ENCODE measurements at places on chromosomes 5 and 9. TPM values are rescaled to one million over a fixed set of nuclear protein-coding genes. Genes with fewer than 3 reads are reported as not detected.

DNA sequence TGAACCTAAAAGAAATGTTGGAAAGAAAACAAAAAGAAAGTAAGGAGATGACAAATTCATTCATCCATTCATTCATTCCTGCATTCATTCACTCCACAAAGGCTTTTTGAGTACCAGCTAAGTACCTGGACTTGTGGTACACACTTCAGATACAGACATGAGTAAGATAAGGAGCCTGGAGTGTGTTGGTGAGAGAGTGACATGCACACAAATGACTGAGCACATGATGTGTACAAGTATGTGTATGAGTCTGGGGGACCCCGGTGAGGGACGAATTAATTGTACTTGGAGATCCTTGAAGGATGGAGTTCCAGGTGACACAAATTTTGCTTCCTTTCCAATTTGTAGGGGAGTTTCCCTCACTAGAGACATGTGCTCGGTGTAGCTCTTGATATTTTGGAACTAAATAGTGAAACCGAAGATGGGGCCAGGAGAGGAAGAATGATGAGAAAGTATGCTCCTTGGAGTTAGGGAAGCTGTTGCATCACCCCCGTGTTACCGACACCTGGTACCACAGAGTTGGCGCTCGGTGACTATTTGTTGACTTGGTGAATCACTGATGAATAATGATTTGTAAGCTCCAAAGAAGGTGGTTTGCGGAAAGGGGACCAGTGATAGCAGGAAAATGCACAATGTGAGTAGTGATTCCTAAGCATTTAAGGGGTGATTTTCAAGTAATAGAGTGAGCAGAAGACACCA, 509.8 kb downstream of the CCDC171 start:
- no peak for DNase-seq

Gene IQGAP2
- 20.7 TPM for total RNA-seq

GRCh38 chr9:93681269-93682154, 105.1 kb downstream of the PHF2 start:
- no peak for DNase-seq

Gene OGN
- 15.1 TPM for total RNA-seq

GRCh38 chr5:146425023-146425422, 22.1 kb upstream of the TCERG1 start:
- no peak for DNase-seq

- no peak for DNase-seq
These were observed 1.0 kb upstream of the UBAP1 start for GRCh38 chr9:34177593-34178435.

- no peak for DNase-seq
These were observed 125.1 kb downstream of the GAS1 start for GRCh38 chr9:86822006-86822801.

DNA sequence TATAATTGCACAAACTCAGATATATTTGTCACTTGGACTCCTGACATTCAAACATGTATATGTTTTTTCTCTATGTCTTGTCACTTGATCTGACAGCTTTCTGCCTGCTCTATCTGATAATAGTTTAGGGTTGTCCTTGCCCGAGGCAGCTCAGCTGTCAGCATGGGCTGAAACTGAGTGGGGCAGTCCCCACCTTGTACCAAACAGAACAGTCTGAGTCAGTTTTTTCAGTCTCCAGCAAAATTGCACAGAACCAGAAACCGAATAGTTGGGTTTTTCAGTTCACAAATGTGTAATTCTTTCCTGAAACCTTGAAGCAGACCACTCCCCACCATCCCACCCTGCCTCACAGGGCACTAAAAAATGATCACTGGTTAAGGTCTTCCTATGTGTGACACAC, 9.5 kb upstream of the HAND1 start:
- no peak for DNase-seq

Gene ISOC1
- 19.0 TPM for total RNA-seq

DNA sequence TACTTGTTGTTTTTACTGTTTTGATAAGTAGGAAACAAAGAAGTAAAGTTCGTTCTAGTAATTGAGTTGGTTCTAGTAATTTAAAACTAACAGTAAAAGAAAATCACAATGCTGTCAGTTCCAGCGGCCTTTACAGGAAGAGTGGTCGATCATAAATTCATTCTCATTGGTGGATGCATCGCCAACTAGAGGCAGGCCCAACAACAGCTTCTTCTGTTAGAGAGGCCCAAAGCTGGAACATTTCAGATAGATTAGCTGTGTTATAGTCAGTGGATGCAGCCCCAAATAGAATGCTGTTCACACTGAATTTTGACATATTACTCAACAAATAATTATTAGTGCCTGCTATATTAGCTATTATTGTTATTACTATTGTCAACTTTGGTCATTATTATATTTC, 80.8 kb downstream of the ARRDC3 start:
- DNase-seq, result no peak

Gene HAUS6
- total RNA-seq, result 32.8 TPM

- DNase-seq, result no peak
These were observed 160.1 kb downstream of the ACER2 start for GRCh38 chr9:19568946-19569345.

DNA sequence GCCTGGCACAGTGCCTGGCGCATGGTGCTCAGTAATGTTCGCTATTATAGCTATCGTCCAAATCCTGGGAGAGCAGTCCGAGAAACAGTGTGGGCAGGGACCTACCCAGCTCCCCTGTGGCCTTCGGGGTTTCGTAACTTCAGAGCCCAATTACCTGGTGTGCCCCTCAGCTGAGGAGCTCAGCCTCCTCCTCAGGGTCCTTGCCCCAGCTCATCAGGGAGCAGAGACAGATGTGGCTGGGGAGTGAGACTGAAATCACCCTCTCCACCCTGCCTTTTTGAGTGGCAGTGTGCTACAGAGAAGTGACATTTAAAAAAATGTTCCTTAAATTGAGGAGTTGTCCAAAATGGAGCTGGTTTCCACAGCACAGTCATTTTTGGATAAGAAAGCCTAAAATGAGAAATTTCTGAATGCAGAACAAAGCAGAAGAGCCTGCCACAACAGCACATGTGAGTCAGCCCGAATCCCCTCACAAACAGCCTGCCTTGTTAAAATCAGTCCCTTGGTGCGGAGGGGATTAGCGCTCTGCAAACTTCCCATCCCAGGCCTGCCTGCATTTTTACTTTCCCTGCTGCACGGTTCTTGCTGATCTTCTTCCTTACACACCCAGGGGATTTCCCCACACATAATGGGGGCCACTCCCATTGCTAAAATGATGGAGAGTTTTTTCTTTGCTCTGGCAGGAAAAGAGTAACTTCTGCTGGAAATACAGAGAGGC, 78.1 kb upstream of the PITX1 start:
- no peak for DNase-seq

Gene MRPS30
- total RNA-seq, result 185 TPM

Gene CCNB1
- 25.0 TPM for total RNA-seq

DNA sequence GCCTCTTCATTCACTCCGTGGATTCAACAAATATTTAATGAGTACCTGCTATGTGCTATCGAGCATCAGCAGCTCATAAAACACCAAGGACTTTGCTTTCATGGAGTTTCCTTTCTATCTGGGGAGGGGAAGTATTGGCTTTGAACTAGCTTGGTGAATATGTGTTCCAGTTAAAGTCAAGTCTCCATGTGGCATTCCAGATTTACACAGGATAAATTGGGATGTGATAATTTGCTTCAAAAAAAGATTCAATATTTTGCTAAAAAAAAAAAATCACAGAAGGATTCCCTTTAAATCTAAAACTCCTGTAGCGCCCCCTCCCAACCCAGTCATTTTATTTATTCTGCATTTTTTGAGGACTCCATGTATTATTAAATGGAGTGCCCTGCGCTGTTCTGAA, 346.3 kb upstream of the SLC30A5 start:
- no peak for DNase-seq

Gene ALDH7A1
- total RNA-seq, result 34.3 TPM

GRCh38 chr5:100270023-100270771, 265.0 kb upstream of the FAM174A start:
- DNase-seq, result no peak

- no peak for DNase-seq
These were observed 62.8 kb downstream of the SV2C start for GRCh38 chr5:76145945-76146344.

- DNase-seq, result no peak
These were observed 576.2 kb upstream of the CLINT1 start for GRCh38 chr5:158435161-158435616.

GRCh38 chr5:154767576-154767975, 12.4 kb downstream of the LARP1 start:
- no peak for DNase-seq

- DNase-seq, result no peak
These were observed 41.0 kb upstream of the GFPT2 start for GRCh38 chr5:180394031-180394636.

GRCh38 chr5:59773294-59773693, 120.2 kb downstream of the PDE4D start:
- no peak for DNase-seq

DNA sequence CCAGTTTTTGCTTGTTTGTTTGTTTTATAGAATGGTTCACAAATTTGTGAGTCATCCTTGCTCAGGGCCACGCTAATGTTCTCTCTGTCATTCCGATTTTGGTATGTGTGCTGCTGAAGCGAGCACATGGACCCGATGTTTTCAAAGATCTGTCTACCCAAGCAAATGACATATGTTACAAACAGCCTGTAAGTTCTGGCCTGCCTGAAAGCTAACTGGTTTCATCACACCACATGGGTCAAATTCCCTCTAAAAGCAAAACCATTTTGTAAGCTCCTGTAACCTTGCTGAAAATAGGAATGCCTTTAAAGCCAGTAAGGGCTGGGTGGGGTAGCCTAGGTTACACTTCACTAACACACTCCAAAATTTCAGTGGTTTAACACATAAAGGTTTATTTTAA, 25.4 kb downstream of the DMRT3 start:
- no peak for DNase-seq

DNA sequence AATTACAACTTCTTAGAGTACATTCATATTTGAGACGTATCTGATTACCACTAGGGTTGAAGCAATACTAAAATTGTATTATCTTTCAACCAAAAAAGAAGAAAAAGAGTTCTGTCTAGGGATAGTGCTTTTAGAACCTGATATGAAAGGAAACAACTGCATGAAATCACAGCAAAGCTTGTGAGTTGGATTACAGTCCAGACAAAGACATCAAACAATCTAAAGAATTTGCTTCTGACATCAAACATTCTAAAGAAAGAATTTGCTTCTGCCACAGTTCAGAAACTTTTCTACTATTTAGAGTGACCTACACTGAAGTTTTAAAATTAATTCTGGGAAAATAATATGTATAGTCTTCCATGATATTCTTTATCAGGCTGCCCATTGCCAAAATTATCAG, 1141.1 kb upstream of the ACO1 start:
- no peak for DNase-seq

GRCh38 chr5:14385019-14385418, 196.6 kb upstream of the OTULINL start:
- DNase-seq, result no peak

Gene PKD2L2
- not detected for total RNA-seq

Gene SERF1A
- total RNA-seq, result 20.1 TPM

GRCh38 chr5:61687371-61687770, 355.3 kb downstream of the ZSWIM6 start:
- no peak for DNase-seq

DNA sequence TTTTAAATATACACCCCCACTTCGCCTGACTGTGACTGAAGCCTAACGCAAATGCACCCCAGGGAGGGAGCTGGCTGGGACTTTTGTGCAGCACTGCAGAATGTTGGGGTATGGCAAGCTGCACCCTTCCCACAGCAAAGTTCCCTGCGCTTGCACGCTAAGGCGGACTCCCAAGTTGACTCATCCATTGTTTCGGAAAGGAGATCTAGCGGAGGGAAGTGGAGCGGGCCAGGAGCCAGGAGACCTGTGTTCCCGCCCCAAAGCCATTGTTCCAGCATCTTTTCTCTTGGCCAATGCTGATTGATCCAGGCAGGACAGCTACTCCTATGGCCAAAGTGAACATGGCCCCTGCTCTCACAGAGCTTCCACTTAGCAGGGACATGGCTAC, 202.9 kb downstream of the AOPEP start:
- DNase-seq, result no peak

GRCh38 chr5:140808889-140809291, 2.0 kb downstream of the PCDHA4 start:
- DNase-seq, result no peak

DNA sequence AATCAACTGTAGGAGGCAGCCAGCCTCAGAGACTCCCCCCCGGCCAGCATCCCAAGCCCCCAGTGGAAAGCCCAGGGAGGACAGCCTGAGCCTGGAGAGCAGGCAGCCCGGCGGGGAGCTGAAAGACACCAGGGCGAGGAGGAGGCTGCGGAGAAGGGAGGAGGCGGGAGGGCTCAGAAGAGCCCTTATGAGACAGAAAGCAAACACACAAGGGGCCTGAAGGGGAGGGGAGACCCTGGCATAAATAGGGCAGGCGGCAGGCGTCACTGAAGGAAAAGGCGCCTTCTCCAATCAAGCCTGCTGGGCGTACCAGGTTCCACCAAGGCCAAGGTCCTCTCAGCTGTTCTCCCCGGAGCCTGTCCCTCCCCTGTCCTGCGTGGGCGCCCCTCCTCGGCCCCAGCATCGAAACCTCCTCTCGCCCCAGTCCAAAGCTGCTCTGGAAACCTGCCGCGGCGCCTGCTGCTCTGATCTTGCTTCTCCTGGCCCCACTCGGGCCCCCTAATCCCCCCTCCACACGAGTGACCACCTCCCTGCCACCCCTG, 1.3 kb downstream of the SLC9A3 start:
- DNase-seq, result no peak

Gene MARCHF3
- 13.3 TPM for total RNA-seq

DNA sequence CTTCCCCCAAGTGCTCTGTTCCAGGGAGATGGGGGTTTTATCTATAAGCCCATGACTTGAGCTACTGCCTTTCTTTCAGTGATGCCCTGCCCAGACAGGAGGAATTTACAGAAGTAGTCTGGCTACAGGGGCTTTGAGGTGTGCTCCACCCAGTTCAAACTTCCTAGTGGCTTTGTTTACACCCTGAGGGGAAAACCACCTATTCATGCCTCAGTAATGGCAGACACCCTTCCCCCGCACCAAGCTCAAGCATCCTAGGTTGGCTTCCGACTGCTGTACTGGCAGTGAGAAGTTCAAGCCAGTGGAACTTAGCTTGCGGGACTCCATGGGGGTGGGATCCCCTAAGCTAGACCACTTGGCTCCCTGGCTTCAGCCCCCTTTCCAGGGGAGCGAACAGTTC, 154.6 kb downstream of the IZUMO3 start:
- no peak for DNase-seq

DNA sequence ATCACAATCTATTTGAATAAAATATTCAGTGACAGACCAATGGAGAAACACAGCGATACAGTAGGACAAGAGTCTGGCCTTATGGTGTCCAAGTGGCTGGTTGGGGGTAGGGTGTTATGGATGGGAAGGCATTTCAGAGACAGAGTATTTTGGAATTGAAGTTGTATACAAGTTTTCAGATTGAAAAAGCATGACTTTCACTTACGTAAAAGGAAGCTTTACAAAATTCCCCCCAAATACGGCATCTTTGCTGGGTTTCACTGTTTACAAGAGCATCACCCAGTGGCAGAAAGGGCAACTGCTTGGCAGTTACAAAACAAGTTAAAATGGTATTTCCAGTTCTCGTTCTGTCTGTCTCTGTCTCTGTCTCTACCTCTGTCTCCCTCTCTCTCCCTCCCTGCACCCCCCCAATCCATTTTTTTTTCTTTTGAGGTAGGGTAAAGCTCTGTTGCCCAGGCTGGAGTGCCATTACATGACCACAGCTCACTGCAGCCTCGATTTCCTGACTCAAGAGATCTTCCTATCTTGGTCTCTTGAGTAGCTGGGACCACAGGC, 86.2 kb downstream of the PTPN3 start:
- no peak for DNase-seq

Gene CDO1
- total RNA-seq, result 73.2 TPM

- DNase-seq, result no peak
These were observed 103.0 kb downstream of the NTRK2 start for GRCh38 chr9:84772511-84772910.

GRCh38 chr5:156411-157072, 34.8 kb upstream of the LRRC14B start:
- DNase-seq, result no peak

Gene PDCD1LG2
- 0.62 TPM for total RNA-seq

Data from occipital lobe (tissue), 3 donors.